ENCODE measurements at places on chromosomes 6 and 20.

GRCh38 chr20:50427719-50428083, 82.5 kb upstream of the PTPN1 start:
- no peak for DNase-seq

- no peak for DNase-seq
Observed at GRCh38 chr6:81859884-81860283, 107.4 kb upstream of the TENT5A start.

- no peak for DNase-seq
Observed at GRCh38 chr6:41720783-41721182, 14.6 kb downstream of the TFEB start.

DNA sequence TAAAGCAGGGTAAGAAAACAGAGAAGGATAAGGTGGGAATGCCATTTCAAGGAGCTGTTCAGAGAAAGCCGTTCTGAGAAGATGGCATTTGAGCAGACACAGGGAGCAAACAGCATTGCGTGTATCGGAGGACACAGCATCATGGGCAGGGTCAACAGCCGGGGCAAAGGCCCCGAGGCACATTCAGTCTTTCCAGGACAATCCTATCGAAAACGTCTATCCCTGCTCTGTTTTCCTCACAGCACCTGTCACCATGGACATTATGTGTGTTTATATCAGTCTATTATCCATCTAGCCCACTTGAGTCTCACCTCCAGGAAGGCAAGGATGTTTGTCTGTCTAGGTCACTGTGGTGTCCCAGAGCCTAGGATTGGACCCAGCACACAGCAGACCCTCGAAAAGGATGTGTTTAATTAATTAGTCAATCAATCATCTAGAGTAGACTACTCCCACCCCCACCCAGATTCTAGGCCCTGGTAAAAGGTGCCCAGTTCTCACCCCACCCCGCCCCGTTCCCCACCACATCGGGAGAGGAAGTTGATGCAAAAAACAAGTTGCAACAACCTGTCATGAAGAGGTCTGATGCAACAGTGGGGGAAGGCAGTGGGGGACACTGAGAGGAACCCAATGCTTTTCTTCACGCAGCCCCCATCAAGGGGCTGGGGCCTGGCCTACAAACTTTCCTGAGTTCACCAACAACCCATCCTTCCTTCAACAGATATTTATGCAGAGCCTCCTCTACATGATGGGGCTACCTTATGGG, 66.6 kb downstream of the PREX1 start:
- DNase-seq: no peak

DNA sequence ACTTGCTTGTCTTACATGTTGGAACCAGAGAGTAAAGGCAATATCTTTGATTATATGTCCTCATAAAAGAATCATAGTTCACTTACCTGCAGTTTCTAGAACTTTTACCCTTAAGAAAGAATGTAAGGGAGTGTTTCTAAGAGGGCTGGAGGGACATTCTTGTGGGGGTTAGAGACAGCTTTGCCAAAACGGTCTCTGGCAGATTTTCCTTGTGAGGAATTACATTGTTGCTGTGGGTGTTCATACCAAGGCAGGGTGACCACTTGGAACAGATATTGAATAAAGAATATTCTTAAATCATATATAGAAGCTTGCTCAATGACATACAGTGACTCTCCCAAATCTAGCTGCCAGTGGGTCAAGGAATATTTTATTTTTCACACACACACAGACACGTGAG, 517.6 kb upstream of the SOX4 start:
- no peak for DNase-seq

- no peak for DNase-seq
Observed at GRCh38 chr6:33797626-33798342, 6.0 kb downstream of the MLN start.

DNA sequence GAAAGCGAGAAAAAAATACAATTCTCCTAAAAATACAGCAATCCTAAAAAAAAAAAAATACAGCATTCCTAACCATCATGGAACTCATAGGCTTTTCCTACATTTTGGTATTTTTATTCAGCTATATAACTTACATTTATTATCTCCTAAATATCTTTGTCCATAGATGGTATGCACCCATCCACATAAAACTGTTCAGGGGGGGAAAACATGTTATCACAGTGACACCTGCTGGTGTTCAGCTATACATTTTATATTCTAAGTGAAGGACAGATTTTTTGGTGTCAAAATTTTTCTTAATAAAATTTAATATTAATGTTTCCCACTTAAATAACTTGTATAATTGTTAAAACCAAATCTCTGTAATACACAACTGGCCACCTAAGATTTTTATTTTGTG, 58.0 kb downstream of the BLOC1S5 start:
- DNase-seq: no peak

- DNase-seq: no peak
Observed at GRCh38 chr20:53972179-53972578, 98.2 kb downstream of the BCAS1 start.

DNA sequence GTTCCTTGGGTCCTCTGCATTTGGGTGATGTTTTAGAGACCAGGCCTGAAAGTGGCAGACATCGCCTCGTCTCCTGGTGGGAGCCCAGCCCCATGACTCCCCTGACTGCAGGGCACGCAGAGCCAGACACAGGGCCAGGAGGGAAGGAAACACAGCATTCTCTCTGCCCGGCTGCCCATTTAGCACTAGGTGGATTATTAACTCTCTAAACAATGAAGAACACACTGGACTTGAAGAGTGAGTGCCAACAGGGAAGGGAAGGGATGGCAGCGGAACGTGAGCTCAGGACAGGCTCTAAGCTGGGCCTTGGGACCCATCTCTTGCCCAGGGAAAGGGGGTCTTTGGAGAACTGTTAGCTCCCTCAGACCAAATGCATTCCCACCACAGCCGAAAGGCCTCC, 80.4 kb downstream of the TBXT start:
- no peak for DNase-seq

- DNase-seq: no peak
Observed at GRCh38 chr6:142830807-142831206, 114.2 kb downstream of the HIVEP2 start.

- no peak for DNase-seq
Observed at GRCh38 chr6:39369987-39370386, 47.5 kb upstream of the KCNK16 start.

GRCh38 chr6:2971420-2972218, at the start of gene SERPINB6:
Gene SERPINB6 (minus strand): TSS chr6:2971567. CDS start chr6:2959332, 12,235 bp downstream.
- no peak for DNase-seq

GRCh38 chr6:138681627-138682026, 91.9 kb upstream of the CCDC28A start:
- no peak for DNase-seq

- DNase-seq: no peak
Observed at GRCh38 chr6:166237617-166238016, 70.0 kb upstream of the TBXT start.

DNA sequence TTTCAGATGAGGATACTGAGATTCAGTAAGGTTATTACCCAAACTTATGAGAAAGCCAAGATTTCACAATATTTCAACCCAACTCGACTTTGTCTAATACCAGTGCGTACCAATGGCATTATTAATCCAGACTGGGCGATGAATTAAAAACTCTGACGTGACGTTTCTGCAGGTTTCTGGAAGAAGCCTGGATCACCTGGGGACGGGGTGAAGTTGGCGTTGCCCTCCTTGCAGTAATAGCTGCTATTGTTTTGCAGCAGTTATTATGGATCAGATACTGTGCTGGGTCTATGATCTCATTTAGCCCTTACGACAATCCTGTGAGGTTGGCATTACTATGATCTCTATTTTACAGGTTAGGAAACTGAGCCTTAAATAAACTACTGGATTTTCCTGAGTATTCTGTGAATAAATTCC, 569 bp upstream of the CDC5L start:
- DNase-seq: no peak

GRCh38 chr6:163175301-163175700, 239.2 kb upstream of the QKI start:
- DNase-seq: no peak

GRCh38 chr6:73242001-73242400, 16.7 kb upstream of the KHDC1L start:
- no peak for DNase-seq

DNA sequence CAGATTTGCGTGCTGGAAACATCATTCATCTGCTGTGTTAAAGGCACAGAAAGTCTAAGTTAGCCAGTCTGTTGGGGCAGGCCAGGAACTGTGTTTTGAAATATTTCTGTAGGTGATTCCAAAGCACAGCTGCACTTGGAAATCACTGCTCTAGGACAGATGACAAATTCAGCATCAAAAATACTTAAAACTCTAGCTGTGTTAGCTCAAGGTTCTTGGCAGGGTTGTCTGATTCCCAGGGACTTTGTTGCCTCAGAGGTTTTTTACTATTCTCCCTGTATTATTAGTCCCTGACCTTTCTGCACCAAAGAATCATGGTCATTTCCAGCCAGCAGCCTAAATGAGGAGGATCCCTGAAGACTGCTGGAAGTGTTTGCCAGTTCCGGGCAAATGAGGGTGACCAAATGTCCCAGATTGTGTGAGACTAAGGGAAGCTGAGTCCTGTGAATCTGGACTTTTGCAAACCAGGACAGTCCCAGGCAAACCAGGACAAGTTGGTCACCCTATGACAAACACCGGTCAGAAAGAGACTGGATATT, 84.3 kb upstream of the TMEM30A start:
- DNase-seq: no peak

DNA sequence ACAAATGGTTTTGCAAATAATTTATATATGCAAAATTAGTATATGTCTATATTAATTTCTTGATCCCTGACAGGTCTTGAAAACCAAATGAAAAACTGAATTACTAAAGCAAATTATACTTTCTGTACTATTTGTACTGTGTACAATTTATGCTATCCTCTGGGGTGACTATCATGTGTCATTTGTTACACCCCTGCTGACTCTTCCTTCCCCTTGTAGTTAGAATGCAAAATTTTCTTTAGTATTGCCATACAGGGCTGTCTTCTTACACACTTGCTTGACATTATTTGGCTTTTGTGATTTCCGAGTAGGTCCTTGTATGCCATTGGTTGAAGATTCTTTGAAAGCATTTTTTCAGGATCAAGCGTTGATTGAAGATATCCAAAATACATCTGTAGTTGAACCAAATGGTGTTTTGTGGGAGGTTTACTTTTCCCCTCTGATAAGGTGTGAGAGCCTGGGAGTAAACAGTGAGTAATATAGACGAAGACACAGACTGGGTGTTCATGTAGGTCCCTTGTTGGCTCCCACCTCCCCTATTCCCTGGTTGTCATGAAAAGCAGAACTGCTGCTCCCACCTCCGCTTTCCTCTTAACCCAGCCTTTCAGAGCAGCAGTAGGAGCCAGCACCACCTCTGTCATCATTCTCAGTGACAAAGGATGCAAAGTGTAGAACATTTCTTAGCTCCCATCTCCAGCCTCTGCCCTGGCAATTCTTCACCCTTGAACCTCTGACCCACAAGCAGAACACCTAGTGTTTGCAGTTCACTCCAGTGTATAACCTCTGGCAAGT, 29.0 kb downstream of the NCOA7 start:
- DNase-seq: no peak

- DNase-seq: no peak
Observed at GRCh38 chr20:3248167-3248992, 9.4 kb upstream of the SLC4A11 start.

GRCh38 chr6:126112171-126112632, 125.9 kb downstream of the TRMT11 start:
- DNase-seq: no peak

- peak; percentile 65 for DNase-seq
Observed at GRCh38 chr6:33123732-33124524, 48.1 kb downstream of the HLA-DPB1 start.

- no peak for DNase-seq
Observed at GRCh38 chr6:54183616-54184015, 72.4 kb downstream of the MLIP start.

DNA sequence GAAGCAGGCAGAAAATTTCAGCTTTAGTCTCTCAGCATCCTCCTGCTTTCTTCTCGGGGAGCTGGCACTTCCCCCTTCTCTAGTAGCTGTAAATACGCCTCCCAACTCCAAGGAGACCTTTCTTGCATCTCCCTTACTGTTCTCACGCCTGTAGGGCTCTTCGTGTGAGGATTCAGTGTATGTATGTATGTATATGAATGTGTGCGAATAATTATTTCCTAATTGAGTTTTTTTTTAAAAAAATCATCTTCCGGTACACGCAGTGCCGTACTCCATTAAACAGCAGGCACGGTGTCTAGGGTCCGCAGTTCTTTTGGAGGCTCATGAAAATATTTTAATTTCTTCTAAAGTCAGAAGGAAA, 85.4 kb downstream of the HFE start:
- DNase-seq: no peak

- DNase-seq: no peak
Observed at GRCh38 chr6:148346681-148347440, 4.2 kb downstream of the SASH1 start.

DNA sequence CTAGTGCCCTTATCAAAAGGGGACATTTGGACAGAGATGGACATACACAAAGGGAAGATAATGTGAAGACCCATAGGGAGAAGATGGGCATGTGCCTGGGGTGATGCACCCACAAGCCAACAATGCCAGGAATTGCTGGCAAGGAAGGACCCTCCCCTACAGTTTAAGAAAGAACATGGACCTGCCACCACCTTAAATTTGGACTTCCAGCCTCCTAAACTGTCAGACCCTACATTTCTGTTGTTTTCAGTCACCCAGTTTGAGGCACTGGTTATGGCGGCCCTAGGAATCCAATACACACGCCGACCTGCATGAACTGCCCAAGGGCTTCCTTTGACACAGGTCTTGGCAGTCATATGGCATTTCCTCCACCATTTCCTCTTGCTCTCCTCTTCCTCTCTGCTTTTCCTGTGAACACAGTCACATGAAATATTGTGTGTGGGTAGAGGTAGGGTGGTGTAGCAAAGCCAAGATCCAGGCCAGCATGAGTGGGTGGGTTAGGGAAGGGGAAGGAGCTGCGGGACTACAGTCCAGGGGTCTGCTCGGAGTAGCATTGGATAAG, 115.6 kb downstream of the ZDHHC14 start:
- DNase-seq: no peak

DNA sequence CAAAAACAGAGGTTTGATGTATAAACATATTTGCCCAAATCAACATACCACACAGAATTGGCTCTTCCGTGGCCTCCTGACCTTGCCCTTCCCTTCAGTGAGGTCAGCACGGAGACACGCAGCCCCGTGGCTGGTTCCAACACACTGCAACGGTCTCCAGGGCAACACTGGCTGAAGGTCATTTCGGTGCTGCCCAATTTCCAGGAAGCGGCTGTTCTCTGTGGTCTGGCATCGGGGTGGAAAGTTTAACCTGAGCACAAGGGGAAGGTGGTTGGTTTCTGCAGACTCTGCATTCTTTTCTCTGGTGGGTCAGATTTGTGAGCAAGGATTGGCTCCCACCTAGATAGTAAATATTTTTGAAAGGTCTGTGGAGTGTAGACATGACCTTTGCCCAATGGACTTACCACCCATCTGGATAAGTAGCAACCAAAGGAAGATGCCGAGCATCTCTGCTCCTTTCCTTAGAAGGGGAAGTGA, 177.6 kb upstream of the PHACTR1 start:
- DNase-seq: no peak

DNA sequence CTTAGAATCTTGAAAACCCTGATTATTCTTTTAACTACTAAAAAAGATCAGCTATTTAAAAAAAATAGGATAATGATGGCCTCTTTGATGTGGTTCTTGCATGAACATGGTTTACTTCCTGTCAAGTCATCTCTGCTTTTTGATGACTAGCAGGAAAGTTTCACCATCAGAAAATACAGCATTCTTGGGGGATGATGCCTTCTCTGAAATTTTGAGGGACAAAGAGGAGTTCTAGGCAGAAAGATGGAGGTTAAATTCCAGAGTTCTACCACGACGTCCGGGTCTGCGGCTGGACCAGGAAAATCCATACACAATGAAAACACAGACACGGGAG, 130.4 kb downstream of the OLIG3 start:
- DNase-seq: no peak

Measured in SHP77 treated with DMSO at 0.1 percent for 48 hours (cell line).